ENCODE measurements at places on chromosomes 2 and 18.

DNA sequence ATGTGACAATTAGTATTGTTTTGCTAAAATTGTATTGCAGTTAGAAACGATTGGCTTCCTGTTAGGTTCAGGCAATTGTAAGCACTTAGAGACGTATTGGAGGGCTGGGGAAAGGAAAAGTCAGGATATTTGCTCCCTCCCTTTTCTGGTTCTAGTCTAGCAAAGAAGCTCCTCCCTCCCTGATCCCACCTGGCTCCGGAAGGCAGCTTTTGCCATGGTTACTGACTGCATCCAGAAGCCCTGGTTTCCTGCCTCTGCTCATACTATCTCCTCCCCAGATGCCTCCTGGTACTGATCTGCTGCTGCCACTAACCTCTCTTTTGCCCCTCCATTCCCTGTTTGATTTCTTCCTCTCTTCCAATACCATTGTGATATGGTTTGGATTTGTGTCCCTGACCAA is 275.9 kb downstream of the MREG start:
- H3K4me1 ChIP-seq = no peaks in the 10 kb centered on the region
- no peaks in the 10 kb centered on the region for H3K36me3 ChIP-seq
- H3K27ac ChIP-seq = no peak overlapping the region

GRCh38 chr18:43789234-43790000 is 512.1 kb upstream of the SYT4 start:
- no peak overlapping the region for H3K4me3 ChIP-seq
- H3K27me3 ChIP-seq = no peaks in the 10 kb centered on the region
- H3K4me1 ChIP-seq = no peaks in the 10 kb centered on the region
- no peak for DNase-seq
- no peak overlapping the region for H3K27ac ChIP-seq
- no peaks in the 10 kb centered on the region for H3K36me3 ChIP-seq

DNA sequence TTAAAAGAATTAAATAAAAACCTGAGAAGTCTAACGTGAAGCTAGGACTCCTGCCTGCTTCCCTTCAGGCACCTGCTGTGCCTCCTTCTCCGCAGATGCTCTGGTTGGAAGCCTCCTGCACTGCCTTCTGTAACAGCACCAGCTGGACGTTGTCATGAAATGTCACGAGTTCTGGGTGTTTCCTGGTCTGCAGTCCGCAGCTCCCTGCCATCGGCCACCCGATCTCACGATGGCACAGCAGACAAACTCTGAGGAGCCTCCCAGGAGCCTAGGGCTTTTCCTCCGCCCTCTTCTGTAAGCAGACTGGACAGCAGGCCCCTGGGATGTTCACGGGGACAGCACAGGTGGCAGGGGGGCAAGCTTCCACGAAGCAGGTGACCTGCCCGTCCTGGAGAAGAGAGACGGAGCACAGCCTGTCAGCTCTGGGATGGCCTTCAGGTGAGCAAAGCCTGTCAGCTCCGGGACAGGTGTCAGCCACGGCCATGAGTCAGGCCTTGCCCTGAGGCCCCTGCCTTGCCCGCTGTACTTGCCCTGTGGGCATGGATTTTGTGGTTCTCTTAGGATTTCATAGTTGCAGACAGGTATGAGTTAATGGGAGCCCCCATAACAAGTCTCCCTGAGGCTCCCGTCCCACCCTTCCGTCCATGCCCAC is 110.3 kb downstream of the PXDN start:
- H3K36me3 ChIP-seq = no peaks in the 10 kb centered on the region
- H3K27ac ChIP-seq = no peak overlapping the region
- H3K4me3 ChIP-seq = no peak overlapping the region
- no peak for DNase-seq

GRCh38 chr2:49248506-49248905 is 94.2 kb upstream of the FSHR start:
- DNase-seq = no peak
- H3K27ac ChIP-seq = no peak overlapping the region
- no peak overlapping the region for H3K4me3 ChIP-seq
- H3K27me3 ChIP-seq = no peaks in the 10 kb centered on the region
- no peaks in the 10 kb centered on the region for H3K4me1 ChIP-seq

DNA sequence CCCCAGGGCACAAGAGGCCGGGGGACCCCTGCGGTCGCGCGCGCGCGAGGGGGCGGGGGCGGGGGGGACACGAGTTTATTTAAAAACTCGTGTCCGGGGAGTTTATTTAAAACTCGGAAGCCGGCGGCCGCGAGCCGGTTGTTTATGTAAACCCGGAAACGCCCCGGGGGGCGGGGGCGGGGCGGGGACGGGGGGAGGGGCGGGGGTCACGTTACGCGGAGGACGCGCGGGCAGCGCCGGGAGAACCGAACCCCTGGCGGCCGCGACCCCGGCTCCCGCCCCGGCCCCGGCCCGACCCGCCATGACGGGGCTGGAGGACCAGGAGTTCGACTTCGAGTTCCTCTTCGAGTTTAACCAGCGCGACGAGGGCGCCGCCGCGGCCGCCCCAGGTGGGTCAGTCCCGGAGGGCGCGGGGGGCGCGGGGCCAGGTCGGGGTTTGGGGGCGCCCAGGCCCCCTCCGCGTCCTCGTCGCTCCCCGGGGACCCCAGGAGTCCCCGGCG is 4.4 kb downstream of the NFATC1 start:
- no peaks in the 10 kb centered on the region for H3K27me3 ChIP-seq
- peak; percentile 75 for DNase-seq
- peak overlapping the region; percentile 47 for H3K27ac ChIP-seq

DNA sequence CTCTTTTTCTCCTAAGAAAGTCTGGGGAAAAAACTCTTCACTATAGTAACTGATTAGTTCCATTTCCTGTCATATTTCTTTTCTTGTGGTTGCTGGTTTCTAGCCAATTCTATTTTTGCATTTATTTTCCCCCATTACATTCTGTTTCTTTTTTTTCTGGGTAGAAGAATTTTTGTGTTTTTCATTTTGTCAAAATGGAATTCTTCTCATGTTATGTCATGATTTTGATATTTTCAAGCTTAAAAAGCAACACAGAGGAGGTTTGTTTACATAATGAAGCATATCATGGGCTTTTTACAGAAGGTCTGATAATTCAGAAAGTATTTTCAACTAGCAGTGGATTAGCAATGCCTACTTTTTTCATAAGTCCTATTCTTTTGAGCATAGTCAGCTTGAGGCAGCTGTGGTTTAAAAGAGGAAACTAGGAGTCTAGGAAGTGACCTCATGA is 102.0 kb downstream of the MAP2 start:
- no peak for DNase-seq
- no peaks in the 10 kb centered on the region for H3K27me3 ChIP-seq
- no peaks in the 10 kb centered on the region for H3K4me1 ChIP-seq

DNA sequence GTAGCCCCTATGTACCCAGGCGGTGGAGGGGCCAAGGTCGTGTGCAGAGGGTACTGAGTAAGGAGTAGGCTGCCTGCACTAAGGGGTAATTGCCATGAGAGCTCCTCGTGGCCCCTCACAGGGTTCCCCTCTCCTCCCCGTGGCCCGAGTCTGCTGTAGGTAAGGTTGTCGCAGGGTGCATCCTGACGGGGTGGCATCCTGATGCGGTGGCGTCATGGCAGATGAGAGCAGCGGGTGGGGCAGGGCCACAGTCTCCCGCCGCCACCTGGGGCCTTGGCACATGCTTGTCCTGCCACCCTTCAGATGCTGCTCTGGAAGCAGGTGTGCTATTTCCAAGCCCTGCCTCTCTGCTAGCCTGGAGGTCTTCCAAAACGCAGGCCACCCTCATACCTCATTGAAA is 89.7 kb downstream of the EIPR1 start:
- no peaks in the 10 kb centered on the region for H3K4me1 ChIP-seq
- H3K4me3 ChIP-seq = no peak overlapping the region
- no peak for DNase-seq
- H3K27ac ChIP-seq = no peak overlapping the region
- H3K36me3 ChIP-seq = no peaks in the 10 kb centered on the region

DNA sequence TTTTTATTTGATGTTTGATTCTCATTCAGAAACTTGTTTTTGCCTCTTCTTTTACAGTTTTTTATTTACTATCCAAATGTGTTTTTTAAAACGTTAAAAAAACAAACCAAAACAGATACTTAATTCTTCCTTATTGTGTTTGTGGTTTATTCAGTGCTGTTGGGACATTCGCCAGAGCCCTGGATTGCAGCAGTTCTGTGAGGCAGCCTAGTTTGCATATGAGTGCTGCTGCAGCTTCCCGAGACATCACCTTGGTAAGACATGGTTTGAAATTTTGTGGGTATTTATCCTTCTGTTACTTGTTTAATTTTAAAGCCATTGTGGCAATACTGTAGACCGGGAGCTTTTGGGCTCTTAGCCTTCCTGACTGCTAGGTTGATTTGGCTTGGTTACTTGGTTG is 91.2 kb downstream of the MTA3 start:
- H3K36me3 ChIP-seq = no peaks in the 10 kb centered on the region
- no peak overlapping the region for H3K4me3 ChIP-seq
- DNase-seq = no peak
- no peak overlapping the region for H3K27ac ChIP-seq
- no peaks in the 10 kb centered on the region for H3K27me3 ChIP-seq

DNA sequence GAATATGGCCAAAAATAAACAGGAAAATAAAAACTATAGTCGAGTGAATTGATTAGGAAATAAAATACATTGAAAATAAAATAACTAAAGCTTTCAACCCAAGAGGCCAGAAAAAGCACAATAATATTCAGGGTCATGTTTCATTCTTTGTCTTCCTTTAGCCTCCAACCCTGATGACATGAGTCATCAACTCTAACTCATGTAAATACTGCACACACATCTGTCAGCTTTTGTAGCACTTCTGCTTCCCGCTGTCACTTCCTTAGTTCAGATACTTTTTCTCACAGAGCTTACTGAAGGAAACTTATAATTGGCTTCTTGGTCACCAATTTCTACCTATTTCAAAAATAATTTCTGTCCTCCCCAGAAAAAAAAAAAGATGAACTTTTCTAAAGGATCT is 112.8 kb downstream of the UPP2 start:
- no peaks in the 10 kb centered on the region for H3K36me3 ChIP-seq
- H3K27ac ChIP-seq = no peak overlapping the region
- H3K4me3 ChIP-seq = no peak overlapping the region
- DNase-seq = no peak

DNA sequence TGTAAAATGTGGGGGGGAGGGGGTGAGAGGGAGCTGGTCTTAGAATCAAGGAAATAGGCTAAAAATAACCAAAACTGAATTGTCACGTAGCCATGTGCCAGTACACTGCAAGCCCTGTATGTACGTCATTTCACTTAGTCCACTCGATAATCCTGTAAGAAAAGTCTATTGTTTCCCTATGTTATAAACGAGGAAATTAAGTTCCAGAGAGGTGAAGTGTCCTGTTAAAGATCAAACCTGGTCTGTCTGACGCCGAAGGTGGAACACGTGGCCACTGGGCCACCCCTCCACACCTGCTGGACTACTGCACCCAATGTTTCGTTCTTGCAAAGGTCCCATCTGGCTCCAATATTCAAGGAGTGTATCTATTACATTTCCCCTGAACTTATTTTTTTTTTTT is 29.6 kb downstream of the TFCP2L1 start:
- H3K4me3 ChIP-seq = no peak overlapping the region
- no peak overlapping the region for H3K27ac ChIP-seq
- DNase-seq = no peak

GRCh38 chr2:85949280-85949679 is 60.5 kb upstream of the ST3GAL5 start:
- no peak for DNase-seq
- no peaks in the 10 kb centered on the region for H3K27me3 ChIP-seq
- H3K4me1 ChIP-seq = no peaks in the 10 kb centered on the region
- no peak overlapping the region for H3K4me3 ChIP-seq

- H3K36me3 ChIP-seq = no peaks in the 10 kb centered on the region
- H3K27ac ChIP-seq = no peak overlapping the region
- no peak overlapping the region for H3K4me3 ChIP-seq
- no peaks in the 10 kb centered on the region for H3K4me1 ChIP-seq
Observed at GRCh38 chr2:57181315-57182038, 865.1 kb upstream of the VRK2 start.

DNA sequence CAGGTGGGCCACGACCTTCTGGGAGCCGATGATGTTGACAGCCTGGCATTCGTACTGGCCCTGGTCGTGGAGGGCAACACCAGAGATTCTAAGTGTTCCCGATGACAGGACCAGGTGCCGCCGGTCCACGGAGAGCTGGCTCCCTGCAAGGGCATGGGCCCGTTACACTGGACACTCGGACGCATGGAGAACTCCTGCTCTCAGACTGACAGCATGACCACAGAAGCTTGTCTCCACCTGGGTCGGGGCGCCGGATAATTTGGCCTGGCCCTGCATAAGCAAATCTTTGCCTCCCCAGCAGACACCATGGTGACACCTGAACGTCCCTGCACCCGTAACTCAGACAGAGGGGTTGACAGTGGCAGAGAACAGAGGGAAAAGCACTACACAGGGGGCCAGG is 80.7 kb downstream of the PXDN start:
- H3K27ac ChIP-seq = no peak overlapping the region
- no peak for DNase-seq
- H3K4me3 ChIP-seq = no peak overlapping the region
- no peaks in the 10 kb centered on the region for H3K36me3 ChIP-seq
- no peaks in the 10 kb centered on the region for H3K27me3 ChIP-seq

DNA sequence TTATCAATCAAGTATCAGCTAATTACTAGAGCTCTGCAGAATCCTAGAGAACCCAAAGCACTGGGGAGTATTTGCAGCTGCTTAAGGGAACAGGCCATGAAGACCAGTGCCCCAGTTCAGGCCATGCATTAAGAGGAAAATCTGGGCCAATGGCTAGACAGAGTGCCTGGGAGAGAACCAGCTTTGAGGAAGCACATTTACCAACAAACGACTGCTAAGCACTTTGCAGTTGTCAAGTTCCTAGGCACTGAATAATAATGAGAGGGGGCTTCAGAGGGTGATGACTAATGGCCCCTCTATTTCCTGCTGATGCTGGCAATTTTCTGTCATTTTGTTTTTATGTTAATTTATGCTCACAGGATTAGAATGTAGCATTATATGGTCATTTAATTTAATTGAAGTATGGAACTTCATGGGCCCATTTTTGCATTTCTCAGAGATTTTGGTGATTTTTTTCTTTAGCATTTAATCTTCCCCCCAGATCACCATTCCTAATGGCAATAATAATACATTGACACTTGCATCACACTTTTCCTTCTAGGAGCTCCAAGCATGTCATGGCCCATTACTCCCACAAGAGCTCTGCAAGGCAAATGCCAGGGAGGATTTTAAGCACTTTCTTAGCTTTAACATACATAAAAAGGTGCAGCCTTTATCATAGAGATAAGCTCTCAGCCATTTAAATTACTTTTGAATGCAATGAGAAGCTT is 147.7 kb upstream of the SPATS2L start:
- no peaks in the 10 kb centered on the region for H3K4me1 ChIP-seq
- no peak overlapping the region for H3K27ac ChIP-seq
- H3K4me3 ChIP-seq = no peak overlapping the region
- H3K36me3 ChIP-seq = no peaks in the 10 kb centered on the region
- no peaks in the 10 kb centered on the region for H3K27me3 ChIP-seq
